Epithelial cell of esophagus (primary cell): ENCODE measurements at places on chromosomes 3 and 15.

- DNase-seq: peak; percentile 97
Measured at GRCh38 chr3:24220859-24221657, 273.6 kb downstream of the THRB start.

GRCh38 chr15:36529296-36530011 lies 50.0 kb upstream of the CDIN1 start:
- DNase-seq: no peak

DNA sequence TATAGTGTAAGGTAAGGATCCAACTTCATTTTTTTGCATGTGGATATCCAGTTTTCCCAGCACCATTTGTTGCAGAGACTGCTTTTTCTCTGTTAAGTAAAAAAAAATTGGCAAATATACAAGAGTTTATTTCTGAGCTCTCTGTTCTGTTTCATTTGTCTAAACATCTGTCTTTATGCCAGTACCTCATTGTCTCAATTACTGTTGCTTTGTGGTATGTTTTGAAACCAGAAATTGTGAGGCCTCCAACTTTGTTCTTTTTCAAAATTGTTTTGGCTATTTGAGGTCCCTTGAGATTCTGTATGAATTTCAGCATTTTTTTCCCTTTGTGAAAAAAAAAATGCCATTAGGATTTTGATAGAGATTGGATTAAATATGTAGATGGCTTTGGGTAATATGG lies 150.5 kb downstream of the MINAR1 start:
- DNase-seq: no peak

DNA sequence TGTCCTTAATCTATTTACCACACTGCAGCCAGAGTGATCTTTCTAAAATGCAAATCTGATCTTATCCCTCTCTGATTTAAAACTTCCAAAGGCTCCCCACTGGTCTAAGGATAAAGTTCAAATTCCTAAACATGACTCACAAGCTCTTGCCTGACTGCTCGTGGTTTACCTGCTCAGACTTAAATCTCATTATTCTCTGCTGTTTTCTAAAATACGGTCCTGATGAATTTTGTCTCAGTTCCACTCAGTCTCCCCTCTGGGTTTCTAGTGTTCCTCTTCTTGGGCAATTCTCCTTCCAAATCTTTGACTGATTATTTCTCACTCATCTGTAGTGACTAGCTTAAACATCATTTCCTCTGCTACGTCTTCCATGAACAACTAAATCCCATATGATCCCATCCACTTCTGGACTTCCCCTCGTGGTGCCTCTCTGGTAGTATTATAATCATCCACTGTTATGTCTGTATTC lies 108.3 kb downstream of the P3H2 start:
- peak; percentile 72 for DNase-seq

DNA sequence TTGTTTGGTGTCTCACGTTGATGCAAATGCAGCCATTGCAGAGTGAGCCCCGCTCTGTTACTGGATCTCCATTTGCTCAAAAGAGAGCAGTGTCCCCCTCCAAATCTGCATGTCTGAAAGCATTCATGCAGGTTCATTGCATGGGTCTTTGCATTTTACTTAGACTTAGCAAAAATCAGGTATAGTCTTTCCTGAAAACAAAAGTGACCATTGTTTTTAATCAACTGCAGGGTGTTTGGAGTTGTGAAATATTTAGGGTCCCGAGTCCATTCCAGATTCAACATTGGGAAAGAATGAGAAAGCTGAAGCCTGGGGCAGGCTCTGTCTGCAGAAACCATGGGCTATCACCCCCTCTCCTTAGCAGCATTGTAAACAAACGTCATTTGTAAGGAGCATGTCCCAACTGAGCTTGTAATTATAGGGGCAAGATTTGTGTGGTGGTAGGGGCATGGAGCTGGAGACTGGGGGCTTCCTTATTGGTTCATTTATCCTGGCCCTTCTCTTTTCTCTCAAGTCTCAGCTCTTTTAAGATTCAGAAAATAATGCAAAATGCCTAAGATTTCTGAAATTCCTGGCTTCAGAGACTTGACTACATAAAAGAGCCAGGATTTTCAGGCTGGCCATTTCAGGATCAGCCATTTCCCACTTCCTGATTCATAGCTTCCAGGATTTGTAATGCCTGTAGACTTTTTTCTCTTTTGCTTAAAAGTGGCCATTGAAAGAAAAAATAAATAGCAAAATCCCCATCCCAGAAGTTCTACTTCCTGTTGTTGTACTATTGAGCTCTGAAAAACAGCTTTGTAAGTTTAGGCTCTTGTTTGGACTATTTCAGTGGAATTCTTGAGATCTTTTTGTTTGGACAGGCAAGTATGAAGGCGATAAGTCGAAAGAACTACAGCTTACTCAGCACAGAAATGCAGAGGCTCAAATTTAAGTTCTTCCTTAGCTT lies 23.0 kb downstream of the IGF1R start:
- peak; percentile 58 for DNase-seq

DNA sequence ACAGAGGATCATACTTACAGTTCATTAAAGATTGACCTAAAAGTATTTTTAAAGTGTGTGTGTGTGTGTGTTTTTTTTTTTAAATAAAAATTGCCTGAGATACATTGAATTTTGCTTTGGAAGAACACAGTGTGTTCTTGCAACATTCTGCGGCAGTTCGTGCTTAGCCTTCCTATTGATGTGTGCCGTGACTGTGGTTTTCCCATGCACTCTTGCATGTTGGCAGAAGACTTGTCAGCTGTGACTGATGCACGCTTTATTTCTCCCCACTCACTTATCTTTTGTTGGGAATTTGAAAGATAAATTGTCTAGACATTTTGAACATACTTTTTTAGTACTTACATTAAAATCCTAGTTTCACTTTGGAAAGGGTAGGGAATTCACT lies 136.3 kb upstream of the LRRFIP2 start:
- no peak for DNase-seq

DNA sequence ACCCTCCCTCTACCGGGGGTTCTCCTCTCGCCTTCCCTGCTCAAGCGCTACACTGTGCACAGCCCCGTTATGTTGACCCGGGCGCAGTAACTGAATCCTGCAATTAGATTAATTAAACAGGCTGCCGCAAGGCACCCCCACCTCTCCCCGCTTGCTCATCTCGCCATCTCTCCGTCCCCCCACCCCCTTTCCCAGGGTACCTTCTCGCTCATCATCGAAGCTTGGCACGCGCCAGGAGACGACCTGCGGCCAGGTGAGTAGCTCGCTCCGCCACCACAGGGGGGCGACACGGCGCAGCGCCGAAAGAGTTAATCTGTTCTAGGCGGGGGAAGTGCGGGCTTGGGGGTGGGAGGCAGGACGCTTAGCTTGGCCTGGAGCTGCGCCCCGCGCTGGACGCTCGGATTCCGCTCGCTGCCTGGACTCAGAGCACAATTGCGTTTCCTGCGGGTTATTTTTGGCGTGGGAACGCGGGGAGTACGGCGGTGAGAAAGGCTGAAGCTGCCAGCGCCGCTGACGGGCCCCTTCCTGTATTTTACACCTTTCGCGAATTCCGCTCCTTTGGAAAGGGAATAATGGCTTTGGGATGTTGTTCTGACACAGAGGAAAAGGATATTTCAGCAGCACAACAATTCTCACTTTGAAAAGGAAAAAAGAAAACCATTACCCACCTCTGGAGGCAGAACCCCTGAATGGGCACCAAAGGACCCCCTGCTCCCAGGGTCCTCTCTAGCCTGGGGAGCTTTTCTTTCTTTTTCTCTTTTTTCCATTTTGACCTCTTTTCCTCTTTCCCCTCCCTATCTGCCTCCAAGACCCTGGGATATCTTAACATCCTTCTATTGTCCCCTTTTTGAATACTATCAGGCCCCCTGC lies 1.5 kb downstream of the DLL4 start:
- peak; percentile 55 for DNase-seq

DNA sequence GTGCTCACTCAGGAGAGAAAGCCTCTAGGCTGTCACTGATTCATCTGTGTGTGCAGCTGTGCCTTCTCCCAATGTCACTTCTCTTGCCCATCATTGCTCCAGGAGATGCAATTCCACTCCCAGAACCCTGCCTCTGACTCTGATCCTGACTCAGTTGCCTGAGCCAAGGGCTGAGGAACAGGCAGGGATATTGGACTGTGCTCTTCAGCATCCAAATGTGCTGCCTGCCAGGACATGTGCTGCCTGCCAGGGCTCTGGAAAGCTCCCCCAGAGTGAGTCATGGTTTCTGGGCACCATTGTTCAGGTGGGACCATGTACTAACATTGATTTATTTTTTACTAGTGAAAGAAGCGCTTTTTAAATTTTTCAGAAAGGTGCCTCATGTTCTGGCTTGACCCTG lies 71.0 kb downstream of the TRIM42 start:
- DNase-seq: peak; percentile 60

GRCh38 chr15:99963096-99963825 lies 230.0 kb upstream of the LYSMD4 start:
- peak; percentile 93 for DNase-seq

- no peak for DNase-seq
Measured at GRCh38 chr15:83208367-83208661, 691 bp upstream of the HDGFL3 start.

- DNase-seq: no peak
Measured at GRCh38 chr3:149701206-149701976, 43.6 kb upstream of the WWTR1 start.

- no peak for DNase-seq
Measured at GRCh38 chr3:127431066-127431465, 143.2 kb upstream of the PRR20G start.

- no peak for DNase-seq
Measured at GRCh38 chr3:33159234-33159633, 45.4 kb downstream of the CRTAP start.

- no peak for DNase-seq
Measured at GRCh38 chr3:15683253-15683652, 81.7 kb downstream of the BTD start.

DNA sequence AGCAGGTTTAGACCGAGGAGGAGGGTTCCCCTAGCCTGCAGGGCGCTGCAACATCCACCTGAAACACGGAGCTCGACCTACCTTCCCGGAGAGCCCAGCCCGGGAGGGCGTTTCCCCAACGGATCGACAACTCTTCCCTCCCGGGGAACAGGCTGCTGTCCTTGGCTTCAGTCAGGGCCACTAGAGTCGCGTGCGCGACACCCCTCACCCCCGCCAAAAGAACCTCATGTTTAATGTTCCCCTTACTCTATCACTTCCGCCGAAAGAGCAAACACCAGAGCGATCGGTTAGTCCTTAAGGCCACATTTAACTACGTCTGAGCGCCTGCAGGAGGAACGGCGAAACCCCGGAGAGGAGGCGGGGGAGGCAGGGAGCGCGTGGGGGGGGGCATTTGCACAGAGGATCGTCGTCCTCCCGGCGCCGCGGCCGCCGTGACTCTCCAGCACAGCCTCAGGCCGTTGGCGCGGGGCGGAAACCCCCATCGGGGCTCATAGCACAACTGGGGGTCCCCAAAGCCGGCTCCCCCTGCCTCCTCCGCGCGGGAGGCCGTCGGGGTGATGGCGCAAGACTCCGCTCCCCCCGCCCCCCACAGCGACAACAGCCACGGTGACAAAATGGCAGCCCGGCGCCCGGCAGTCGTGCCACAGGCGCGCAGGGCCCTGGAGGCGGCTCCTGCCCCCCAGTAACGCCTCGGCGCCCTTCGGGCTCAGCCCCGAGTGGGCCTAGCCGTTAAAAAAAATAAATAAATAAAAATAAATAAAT lies 3.2 kb downstream of the ANP32A start:
- DNase-seq: peak; percentile 66

DNA sequence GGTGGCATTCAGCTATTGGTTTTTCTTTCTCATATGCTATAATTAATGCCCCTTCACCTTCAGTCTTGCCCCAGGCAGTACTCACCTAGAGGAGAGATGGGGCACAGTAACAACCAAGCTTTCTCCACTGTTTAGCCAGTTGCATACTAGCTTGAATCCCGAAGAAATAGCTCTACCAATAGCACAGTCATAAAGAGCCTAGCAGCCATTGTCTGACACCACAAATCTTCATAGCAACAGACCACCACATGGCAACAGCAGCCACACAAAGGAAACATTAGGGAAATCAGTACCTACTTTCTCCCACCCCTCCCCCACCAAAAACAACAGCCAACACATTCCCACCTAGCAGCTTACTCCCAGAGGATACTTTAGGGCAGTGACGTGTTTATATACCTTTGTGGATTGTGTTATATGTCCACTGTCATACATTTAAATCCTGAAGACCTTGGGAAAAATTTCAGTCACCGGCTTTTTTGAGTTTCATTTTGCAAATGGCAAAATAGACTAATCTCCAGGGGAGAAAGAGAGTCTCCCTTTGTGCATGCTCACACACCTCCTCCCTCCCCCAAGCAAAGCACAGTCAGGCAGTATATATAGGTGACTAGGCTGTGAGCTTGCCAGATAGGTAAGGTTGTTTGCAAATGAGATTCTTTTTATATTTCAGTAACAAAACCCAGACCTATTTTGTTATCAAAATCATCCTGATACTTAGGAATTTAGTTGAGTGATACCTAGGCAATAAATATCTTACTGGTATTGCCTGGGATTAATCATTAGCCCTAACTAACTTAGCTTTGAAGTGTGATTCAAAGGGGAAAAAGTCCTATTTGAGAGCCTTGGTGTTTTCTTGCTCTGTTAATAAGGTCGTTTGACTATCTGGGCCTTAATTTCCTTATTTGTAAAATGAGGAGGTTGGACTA lies 140.6 kb downstream of the RBPMS2 start:
- peak; percentile 32 for DNase-seq

DNA sequence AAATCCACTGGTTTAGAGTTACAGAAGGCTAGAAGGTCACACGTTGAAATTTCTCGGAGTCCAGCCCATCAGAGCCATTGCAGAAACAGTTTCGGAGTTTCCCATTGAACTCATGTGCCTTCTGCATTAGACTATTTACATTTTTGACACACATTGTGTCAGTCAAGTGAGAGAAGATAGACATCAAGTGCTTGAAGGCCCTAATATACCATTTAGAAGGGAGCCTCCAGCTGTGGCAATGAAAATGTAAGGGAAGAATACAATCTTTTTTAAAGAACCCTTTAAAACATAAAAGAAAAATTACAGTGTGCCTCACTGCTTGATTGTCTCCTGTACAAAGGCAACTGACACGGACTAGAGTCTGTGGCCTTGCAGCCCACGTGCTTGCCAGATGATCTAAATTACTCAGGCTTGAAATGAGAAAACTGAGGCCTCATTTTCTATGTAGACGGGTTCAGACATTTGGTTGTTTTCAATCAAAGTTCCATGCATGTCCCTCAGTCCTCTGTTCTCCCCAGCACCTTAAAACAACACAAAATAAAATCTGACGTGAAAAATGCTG lies 650.5 kb downstream of the ROBO2 start:
- DNase-seq: no peak

DNA sequence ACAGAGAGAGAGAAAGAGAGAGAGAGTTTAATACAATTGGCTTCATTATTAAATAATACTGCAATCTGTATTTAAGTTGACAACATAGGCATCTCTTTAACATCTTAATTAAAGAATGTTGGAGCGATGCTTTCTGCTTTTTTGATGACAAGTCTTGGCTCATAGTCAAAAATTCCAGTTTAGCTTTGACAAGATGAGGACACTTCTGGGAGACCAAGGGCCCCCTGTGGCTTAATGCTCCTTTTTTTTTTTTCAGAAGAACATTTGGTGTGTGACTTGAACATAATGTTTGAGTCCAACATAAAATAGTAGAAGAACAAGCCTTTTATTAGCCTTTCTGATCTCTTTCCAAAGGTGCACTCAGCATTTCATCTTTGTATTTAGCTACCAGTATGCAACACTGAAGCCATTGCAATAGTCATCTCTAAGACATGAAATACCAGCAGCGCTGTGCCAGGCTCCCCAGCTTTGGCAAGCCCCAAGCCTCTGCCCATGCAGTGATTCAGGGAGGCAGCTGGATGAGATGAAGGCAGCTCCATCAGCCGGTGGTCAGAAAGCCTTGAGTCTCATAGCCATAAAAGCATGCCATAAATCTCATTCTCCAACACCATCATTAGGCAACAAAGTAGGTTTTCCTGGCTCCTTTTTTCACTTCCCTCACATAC lies 349.4 kb upstream of the SEMA6D start:
- no peak for DNase-seq
